Prostate gland (tissue), 2 donors: ENCODE measurements at places on chromosomes 4 and X. TPM values are rescaled to one million over a fixed set of nuclear protein-coding genes. Genes with fewer than 3 reads are reported as not detected.

- H3K27me3 ChIP-seq, result no peaks in the 10 kb centered on the region
- H3K4me3 ChIP-seq, result no peak overlapping the region
- DNase-seq, result no peak
- H3K27ac ChIP-seq, result no peak overlapping the region
Observed at GRCh38 chrX:143536176-143536575, 18.9 kb upstream of the SPANXN3 start.

Gene RNF212
- total RNA-seq, result 15.3 TPM

Gene ADAM29
- total RNA-seq, result 5.3 TPM

Gene KDM6A
- 30.1 TPM for total RNA-seq

DNA sequence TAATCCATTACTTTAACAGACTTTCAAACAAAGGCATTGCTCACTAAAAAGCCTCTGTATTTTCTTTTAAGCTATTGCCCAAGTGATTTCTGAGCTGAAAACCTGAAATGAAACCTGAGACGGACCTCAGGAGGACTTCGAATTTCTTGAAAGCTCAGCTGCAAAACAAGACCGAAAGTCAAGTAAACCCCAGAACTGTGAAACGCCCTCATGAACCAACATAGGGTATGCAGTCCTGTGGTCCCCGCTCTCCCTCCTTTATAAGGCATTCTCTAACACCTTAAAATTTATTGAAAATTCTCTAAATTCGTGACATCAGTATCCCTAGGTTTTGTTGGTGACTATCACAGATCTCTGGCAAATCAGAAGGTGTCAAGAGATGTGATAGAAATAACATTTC is 91.8 kb downstream of the SHISA3 start:
- no peak overlapping the region for H3K4me3 ChIP-seq
- DNase-seq, result no peak
- no peaks in the 10 kb centered on the region for H3K27me3 ChIP-seq
- no peak overlapping the region for H3K27ac ChIP-seq
- no peaks in the 10 kb centered on the region for H3K36me3 ChIP-seq

- H3K27ac ChIP-seq, result no peak overlapping the region
- no peaks in the 10 kb centered on the region for H3K36me3 ChIP-seq
- no peak for DNase-seq
- H3K4me3 ChIP-seq, result no peak overlapping the region
- no peaks in the 10 kb centered on the region for H3K27me3 ChIP-seq
Observed at GRCh38 chrX:19629541-19629940, 114.2 kb upstream of the MAP3K15 start.

DNA sequence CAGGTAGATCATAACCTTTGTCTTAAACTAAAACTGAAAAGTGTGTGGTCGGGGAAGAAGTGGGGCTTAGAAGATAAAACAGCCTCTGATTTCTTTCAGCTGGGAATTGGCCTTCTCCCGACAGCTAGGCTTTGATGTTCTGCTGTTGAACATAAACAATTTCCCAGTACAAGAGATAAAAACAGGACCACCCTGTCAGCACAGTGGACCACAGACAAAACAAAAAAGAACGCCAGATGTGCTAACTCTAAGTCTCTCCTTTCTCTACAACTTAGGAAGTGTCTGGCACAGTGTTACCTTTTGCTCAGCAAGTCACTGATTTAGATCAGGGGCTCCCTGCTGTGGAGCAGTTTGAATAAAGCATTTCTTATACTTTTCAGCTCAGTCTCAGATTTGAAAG is 87.5 kb upstream of the UXT start:
- DNase-seq, result no peak
- no peak overlapping the region for H3K27ac ChIP-seq
- no peaks in the 10 kb centered on the region for H3K27me3 ChIP-seq
- no peak overlapping the region for H3K4me3 ChIP-seq

Gene ODAM
- not detected for total RNA-seq
